ENCODE measurements at places on chromosomes 2 and 18. TPM values are rescaled to one million over a fixed set of nuclear protein-coding genes. Genes with fewer than 3 reads are reported as not detected.

GRCh38 chr18:9947248-9947647, 33.4 kb downstream of the VAPA start:
- DNase-seq: no peak

GRCh38 chr2:58067001-58067400, 20.4 kb downstream of the VRK2 start:
- no peak for DNase-seq

- no peak for DNase-seq
These were observed 116.4 kb upstream of the NYAP2 start for GRCh38 chr2:225282858-225283710.

The FSHR gene
- polyA plus RNA-seq: not detected

- DNase-seq: no peak
These were observed 37.9 kb downstream of the MTERF4 start for GRCh38 chr2:241064008-241064801.

- DNase-seq: no peak
These were observed 247.3 kb downstream of the RAD51AP2 start for GRCh38 chr2:17270894-17271293.

GRCh38 chr2:132656266-132656975, 13.6 kb downstream of the LYPD1 start:
- DNase-seq: no peak

The FEV gene
- not detected for polyA plus RNA-seq

The IL36G gene
- not detected for polyA plus RNA-seq

- DNase-seq: no peak
These were observed 41.7 kb downstream of the PTPRM start for GRCh38 chr18:7608781-7609201.

DNA sequence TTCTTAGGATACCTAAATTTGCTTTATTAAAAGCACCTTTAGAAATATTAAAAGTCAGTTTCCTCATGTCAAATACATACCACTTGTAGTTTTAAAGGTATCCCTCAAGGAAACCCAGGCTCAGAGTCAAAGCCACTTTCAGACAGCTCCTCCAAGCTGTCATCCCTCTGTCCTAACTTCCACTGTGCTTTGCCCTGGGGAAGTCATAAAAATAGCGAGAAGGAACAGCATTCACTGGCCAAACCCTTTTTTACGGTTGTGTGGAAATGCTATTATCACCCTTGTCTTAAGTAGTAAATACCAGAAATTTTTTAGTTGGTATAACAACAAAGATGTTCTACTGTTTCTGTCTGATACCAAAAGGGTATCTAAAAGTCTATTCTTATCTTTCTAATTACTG, 680.5 kb downstream of the ZEB2 start:
- no peak for DNase-seq
